ENCODE measurements at places on chromosomes 6 and 20. TPM values are rescaled to one million over a fixed set of nuclear protein-coding genes. Genes with fewer than 3 reads are reported as not detected.

DNA sequence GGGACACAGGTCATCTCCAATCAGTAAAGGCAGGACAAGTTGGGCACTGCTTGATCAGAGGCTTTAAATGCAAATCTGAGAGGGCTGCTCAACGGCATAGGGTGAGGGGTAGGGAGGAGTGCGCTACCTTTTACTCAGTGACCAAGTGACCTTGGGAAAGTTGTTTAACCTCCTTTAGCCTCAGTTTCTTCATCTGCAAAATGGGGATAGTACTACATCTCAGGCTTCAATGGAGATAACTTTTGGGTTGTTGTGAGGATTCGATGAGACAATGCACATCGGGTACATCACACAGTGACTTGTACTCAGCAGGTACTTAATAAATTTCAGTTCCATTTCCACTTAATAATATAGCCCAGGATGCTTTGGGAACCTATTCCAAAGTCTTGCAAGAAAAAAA is 22.6 kb downstream of the MDGA1 start:
- no peak for DNase-seq

Gene SLC22A3
- 0.45 TPM for total RNA-seq

DNA sequence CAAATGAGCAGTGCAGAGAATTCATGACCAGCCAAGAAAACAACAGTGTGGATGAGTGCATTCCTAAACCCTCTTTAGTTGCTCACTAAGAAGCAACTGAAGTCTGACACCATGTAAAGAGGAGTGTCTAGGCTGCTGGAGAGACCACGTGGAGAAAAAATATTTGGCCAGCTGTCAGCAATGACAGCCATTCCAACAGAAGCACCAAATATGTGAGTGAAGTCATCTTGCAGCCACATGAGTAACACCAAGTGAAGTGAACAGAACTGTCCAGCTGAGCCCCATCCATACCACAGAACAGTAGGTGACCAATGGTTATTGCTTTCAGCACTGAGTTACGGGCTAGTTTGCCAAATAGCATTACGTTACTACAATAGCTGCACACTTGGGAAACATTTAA is 89.4 kb downstream of the TBXT start:
- no peak for DNase-seq

Gene INSM1
- total RNA-seq, result not detected

DNA sequence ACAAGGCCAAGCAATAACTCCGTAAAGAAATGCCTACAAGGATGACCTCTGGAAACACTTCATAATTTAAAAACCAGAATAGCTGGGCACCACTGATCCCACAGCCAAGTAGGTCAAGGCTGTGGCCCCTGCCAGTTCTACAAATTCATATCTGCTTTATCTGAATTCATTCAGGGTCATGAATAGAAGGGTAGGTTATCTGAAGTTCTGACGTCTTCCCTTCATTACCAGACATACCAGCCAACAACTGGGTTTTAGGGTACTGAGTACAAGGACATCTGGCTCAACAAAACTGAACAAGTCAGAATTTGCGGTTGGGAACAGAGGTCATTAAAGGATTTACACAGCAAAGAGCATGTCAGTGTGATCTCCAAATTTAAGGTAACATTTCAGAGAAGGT is 26.0 kb downstream of the MAP3K5 start:
- no peak for DNase-seq

GRCh38 chr6:149033454-149033853 is 284.1 kb upstream of the TAB2 start:
- no peak for DNase-seq

Gene PACSIN1
- total RNA-seq, result 6.0 TPM

Gene ENPP5
- 4.5 TPM for total RNA-seq

Gene PRSS35
- not detected for total RNA-seq

DNA sequence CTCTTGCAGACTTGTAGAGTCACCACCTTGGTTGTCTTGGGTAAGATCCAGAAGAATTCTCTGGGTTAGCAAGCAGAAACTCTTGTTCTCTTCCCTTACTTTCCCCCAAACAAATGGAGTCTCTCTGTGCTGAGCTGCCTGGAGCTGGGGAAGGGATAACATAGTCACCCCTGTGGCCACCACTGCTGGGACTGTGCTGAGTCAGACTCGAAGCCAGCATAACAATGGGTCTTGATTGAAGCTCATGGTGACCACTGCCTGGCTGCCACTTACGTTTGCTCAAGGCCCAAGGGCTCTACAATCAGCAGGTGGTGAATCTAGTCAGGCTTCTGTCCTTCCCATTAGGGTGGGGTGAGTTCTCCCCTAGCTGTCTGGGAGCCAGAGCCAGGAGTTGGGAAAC is 15.4 kb upstream of the ERVFRD-1 start:
- DNase-seq, result no peak

- no peak for DNase-seq
Observed at GRCh38 chr6:161409353-161409752, 135.5 kb upstream of the AGPAT4 start.

DNA sequence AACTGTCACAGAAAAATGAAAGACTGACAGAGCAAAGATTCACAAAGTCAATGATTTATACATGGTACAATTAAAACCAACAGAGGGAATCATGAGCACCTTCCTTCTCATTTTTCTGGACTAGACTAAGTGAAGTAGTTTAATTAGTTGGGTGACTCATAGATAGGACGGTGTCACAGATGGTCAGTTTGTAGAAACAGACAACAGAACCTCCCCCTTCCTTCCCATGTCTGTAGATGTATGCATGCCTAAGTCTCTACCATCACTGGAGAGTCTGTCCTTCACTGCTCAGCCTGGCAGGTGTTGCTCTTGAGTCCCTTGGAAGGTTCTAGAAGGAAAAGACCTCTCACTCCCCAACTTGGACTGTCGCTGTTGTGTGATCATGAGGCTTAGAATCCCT is 75.4 kb upstream of the EEF1E1 start:
- no peak for DNase-seq

Data from heart left ventricle (tissue), 16 donors.